Cerebellar nuclear complex (tissue), 1 donor: ENCODE measurements at places on chromosomes 4 and X.

DNA sequence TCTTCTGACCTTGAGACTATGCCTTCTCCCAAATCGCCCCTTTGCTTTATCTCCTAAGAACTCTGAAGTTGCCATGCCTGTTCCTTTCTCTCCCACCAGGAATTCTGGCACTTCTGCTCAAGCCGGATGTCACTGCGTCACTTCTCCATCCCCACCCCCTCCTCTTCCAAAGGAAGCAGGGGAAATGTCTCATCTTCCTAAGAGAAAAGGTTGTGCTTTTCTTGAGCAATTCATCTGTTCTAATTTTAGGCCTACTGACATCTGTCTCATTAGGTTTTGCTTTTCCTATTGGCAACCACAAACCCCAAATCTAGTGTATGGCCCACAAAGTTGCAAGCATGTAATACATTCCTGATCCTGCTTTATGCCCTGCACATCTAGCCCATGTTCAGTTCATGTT lies 163.1 kb upstream of the PLAC1 start:
- DNase-seq: no peak

GRCh38 chr4:142815834-142816233 lies 30.3 kb downstream of the INPP4B start:
- DNase-seq: no peak

DNA sequence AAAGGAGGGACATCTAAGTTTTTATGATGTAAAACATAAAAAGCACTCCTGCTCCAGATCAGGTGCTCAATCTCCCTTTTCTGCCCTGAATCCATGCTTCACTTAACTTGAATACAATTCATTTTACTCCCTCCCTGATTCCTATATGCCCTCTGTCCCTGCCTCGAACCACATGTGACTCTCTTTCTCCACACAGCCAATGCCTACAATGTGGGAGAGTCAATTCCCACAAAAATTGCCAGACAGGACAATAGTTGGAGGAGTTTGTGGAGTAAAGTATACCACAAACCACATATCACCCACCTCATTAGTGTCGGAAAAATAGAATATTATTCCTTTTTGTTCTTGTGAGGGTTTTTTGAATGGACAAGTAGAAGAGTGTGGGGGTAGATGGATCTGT lies 9.7 kb downstream of the AMMECR1 start:
- no peak for DNase-seq

GRCh38 chr4:2290974-2291704 lies 29.2 kb upstream of the MXD4 start:
- no peak for DNase-seq

GRCh38 chrX:153821066-153821465 lies 9.3 kb downstream of the PDZD4 start:
- no peak for DNase-seq

DNA sequence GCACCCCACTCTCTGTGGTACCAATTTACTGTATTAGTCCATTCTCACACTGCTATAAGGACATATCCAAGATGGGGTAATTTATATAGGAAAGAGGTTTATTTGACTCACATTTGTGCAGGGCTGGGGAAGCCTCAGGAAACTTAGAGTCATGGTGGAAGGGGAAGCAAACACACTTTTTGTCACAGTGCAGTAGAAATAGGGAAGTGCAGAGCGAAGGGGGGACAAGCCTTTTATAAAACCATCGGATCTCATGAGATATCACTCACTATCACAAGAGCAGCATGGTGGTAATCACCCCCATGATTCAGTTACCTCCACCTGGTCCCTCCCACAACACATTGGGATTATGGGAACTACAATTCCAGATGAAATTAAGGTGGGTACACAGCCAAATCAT lies 766.9 kb upstream of the PCDH10 start:
- no peak for DNase-seq

- no peak for DNase-seq
Measured at GRCh38 chr4:186032259-186032658, 36.7 kb upstream of the TLR3 start.

GRCh38 chrX:118251271-118251670 lies 94.6 kb upstream of the WDR44 start:
- no peak for DNase-seq

DNA sequence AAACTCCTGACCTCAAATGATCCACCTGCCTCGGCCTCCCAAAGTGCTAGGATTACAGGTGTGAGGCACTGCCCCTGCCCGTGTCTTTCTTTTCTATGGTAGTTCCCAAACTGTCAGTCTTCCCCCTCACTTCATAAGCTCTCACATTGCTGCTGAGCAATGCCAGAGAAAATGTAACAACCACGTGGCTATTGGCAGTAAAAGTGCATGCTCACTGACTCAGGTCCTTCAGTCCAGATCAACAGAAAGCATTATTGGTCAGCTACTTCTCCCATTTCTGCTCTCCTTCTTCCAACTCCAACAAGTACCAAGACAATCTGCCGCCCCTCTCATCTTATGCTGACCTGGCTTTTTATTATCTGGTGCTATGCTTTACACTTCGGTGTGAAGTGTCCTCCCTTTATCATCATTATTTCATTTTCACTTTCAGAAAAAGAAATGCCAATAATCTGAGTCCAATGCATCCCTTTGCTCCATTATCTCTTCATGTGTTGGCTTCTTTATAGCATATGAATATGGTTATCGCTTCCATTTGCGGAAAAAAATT lies 133.8 kb upstream of the UGT8 start:
- no peak for DNase-seq

DNA sequence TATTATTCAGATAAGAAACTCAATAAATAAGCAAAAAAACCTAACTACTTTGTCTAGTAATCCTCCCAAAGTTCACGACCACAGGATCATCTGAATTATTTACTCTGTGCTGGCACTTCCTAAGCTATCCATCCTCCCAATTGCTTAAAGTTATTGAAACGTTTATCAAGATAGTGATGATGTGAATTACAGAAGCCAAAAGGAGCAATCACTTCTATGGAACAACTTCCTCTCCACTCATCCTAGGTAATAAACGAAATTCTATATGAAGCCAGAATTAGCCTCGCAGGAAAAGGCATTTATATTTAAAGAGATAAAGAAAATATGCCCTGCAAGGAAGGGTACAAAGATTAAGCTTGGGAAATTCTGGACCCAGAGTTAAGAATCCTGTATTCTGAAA lies 475.4 kb downstream of the NLGN4X start:
- DNase-seq: no peak

DNA sequence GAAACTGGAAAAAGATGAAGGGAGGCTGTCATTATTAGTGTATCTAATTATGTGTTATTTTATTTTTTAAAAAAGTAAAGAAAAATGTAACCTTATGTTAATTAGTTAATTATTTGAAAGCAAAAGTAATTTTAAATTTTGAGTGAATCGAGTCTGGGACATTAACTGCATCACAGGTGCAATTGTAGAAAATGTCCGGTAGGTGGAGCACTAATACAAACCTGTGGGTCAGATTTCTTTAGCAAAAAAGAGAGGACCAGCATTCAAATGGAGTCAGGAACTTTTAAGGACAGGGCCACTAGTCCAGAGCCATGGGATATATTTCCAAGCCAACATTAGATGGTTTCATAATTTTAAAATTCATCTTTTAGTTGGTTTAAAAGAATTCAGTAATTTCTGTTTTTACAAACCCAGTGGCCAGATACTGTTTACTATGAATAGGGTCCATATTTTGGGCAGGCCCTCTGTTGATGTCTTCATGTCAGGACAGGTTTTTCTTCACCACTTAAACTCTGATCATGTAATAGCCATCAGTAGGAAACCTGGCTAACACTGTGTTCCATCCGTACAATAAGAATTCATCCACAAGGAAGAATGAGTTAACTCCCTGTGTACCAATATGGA lies 27.2 kb downstream of the BST1 start:
- DNase-seq: no peak

DNA sequence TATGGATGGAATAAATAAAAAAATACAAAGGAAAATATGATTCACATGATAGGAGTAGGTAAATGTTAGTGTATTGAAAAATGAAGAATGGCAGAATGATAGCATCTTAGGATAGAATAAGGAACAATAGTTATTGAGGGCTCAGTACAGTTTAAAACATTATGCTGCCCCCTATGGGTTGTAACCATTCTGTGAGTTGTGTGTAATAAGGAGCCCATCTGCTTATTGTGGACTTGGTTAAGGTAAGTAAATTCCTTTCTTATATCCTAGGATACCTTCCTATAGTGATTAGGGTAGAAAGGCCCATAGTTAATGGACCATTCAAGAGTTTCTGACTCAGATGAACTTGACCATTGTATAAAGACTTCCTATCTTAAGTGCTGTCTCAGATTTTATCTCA lies 195.8 kb downstream of the PDHA2 start:
- no peak for DNase-seq

DNA sequence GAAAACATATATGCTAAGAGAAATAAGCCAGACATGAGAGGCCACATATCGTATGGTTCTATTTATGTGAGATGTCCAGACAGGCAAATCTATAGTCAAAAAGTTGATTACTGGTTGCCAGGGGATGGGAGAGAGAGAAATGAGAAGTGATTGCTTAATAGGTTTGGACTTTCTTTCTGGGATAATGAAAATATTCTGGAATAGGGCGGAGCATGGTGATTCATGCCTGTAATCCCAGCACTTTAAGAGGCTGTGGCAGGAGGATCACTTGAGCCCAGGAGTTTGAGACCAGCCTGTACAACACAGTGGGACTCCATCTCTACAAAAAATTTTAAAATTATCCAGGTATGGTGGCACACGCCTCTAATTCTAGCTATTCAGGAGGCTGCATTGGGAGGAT lies 22.4 kb downstream of the RBM47 start:
- DNase-seq: no peak

DNA sequence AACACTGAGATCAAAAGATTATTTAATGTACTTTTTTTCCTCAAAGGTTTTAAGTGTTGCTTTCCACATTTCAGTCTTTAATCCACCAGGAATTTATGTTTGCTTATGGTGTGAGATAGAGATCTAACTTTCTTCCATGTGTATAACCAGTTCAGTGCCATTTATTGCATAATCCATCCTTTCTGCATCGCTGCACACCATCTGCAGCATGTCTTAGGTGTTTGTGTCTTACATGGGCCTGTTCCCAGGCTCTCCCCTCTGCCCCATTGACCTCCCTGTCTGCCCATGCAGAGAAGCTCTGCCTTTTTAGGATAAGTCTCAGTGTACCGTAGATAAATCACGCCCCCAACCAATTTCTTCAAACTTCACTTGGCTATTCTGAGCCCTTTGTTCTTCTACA lies 30.3 kb downstream of the NSDHL start:
- DNase-seq: no peak

GRCh38 chrX:106178826-106179225 lies 10.7 kb downstream of the PWWP3B start:
- DNase-seq: no peak

DNA sequence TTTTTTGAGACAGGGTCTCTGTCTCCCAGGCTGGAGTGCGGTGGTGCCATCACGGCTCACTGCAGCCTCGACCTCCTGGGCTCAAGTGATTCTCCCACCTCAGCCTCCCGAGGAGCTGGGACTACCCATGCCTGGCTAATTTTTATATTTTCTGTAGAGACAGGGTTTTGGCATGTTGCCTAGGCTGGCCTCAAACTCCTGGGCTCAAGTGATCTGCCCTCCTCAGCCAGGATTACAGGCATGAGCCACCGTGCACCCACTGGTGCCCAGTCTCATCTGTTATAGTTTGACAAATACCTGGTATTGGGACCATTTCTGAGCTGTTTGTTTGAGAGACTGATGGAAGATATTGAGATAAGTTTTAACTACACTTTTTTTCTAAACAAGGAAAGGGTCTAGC lies 57.5 kb upstream of the SMIM10 start:
- no peak for DNase-seq

DNA sequence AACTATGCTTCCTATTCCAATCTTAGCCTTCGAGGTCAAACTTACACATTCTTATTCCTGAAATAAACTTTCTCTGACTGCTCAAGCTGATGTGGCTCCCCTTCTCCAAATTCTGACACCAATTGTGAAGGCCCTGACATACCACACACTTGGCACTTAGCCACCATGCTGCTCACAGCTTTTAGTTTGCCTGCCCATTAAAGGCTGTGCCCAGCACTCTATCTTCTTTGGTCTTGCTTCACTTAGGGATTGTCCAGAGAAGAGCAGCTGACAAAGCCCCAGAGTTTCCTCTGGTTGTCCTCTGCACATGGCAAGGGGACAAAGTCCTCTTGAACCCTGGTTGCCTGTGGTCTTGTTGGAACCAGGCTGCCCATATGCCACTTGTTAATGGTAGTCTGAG lies 126.1 kb downstream of the ARHGEF9 start:
- no peak for DNase-seq

DNA sequence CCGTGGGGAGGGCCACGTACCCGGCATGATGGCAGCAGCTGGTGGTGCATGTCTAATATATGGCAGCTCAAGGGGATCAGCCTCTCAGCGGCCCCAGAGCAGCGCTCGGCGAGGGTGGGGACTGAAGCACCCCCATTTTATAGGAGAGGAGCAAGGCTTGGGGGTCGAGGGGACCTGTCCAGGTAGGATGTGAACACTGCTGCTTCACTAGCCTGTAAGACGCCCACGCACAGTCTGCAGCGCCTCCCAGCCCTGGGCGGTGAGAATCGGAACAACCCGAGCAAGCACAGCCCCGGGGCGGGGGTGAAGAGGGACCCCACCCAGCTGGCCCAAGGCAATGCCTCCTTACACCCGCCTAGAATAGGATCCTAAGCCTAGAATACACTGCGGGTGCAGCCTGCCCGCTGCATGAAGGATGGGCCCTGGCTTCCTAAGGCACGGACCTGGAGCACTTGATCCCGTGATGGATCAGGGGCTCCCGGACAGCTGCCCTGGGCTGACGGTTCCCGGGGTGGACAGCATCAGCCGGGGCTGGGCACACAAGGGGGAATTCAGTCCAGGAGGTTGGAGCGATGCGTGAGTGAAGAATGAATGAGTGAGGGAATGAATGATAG lies 17.6 kb downstream of the ADRA2C start:
- DNase-seq: no peak
